Stimulated activated CD8-positive, alpha-beta memory T cell treated with anti-CD3 and anti-CD28 coated beads, Interleukin-15, amount 100 ng/mL, for 24 hours (primary cell): ENCODE measurements at places on chromosomes 1 and 21.

DNA sequence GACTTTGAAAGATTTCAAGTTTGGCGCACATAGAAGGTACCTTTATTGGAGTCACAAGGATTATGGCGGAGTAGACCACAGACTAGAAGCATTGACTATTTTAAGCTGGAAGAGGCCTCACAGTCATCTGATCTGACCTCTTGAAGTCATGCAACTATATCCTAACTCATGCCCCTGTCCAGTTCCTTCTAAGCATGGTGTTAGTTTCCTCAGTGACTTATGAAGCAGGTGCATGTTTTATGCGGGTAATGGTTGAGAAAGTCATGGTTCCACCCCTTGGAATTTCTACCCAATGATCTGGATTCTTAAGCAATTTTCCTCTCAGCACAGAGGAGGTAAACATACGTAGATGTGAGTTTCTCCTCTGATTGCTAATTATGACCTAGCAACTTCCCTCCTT, 11.7 kb downstream of the OLFML3 start:
- DNase-seq, result no peak

GRCh38 chr1:207844371-207844770, 66.6 kb downstream of the CD34 start:
- no peak for DNase-seq

DNA sequence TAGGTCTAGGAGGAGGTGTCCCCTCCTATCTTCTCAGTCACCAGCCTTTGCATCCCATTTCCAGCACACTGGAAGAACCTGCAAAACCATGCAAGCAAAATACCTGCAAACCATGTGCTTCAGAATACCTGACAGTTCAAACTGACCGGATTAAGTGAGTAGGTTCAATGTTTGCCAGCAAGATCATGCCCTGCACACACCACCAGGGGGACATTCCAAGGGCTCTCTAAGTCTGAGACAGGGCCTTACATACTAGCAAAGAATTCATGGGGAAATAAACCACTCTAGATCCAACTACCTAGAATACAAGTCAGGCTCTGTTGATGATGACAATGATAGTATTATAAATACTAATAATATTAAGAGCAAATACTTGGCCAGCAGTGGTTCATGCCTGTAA, 27.6 kb downstream of the INPP5B start:
- DNase-seq, result no peak

- no peak for DNase-seq
Measured at GRCh38 chr1:20366463-20367115, 75.9 kb downstream of the VWA5B1 start.

GRCh38 chr1:94169126-94169525, 48.2 kb upstream of the ABCA4 start:
- no peak for DNase-seq

DNA sequence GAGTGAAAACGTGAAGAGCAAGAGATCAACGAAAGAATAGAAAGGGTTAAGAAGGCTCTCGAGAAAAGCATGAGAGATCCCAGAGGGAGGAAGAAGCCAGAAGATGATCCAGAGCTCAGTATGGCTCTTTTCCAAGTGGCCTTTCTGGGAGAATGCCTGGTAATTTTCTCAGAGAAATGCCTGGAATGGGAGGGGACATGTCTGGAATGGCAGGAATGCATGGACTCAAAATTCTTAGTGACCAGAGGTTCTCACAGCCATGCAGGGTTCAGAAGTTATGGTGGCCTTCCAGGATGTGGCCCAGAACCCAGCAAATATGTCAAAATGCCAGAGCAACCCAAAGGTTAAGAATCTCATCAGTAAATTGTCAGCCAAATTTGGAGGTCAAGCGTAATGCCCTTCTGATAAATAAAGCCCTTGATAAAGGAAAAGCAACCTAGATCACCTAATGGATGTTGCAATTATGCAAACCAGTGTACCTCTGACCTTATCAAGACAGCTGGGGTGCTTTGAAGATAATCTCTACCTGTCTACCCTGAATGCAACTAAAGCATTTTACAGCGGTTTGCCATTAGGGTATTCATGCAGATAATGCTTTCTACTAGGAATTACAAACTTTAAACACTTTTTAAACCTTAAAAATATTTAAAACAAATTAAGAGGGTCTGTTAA, 53.1 kb downstream of the NBPF6 start:
- DNase-seq, result no peak

- no peak for DNase-seq
Measured at GRCh38 chr21:42645211-42646075, 8.0 kb upstream of the PDE9A start.

DNA sequence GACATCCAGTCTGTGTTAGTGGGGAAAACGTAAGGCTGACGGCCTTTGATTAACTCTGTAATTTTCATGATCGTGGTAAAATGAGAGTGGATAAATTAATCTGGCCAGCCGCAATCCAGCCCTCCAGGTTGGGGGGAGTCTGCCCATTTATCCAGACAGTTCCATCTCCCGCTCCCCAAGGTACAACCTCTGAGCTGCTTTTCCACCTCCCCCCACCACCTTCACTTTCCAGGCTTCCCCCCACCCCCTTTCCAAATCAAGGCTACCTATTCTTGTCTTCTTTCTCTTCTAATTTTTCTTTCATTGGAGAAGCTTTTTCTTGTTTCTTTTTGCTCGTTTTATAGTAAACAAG, 6.0 kb downstream of the MIER1 start:
- no peak for DNase-seq

DNA sequence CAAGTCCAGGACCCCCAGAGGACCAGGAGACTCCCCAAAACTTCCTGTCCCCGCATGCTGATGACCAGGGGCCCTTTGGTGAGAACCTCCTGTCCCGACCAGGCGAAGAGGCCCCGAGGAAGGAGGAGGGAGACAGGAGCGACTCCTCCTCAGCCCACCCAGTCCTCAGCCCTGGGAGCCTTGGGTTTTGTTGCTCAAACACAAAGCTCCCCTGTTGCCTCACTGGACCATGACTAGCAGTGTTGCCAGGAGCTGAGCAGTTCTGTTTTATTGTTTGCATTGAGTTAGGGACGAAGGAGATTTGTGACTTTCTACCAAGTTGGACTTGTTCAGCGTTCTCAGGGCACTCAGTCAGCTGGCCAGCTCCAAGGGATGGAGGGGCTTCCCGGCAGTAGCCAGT, 10.0 kb downstream of the UMODL1 start:
- no peak for DNase-seq

- DNase-seq, result no peak
Measured at GRCh38 chr1:48061162-48062136, 64.3 kb upstream of the TRABD2B start.

DNA sequence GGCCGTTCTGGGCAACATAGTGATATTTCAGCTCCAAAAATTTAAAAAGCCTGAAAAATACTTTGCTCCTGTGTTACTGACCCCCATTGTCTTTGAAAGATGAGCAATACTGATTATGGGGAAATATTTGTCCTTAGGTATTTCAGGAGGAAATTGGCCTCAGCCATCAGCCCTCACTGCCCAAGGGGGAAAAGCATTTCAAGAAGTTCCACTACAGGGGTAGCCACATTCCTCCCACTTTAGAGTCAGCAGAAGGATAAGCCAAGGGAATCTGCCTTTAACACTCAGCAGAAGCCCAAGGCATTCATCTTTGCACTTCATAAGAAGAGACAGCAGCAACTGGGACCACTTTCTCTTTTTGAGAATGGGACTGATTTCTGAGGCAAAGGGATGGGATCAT, 40.5 kb upstream of the ZNF326 start:
- DNase-seq, result no peak

GRCh38 chr1:181608948-181609347, 125.6 kb downstream of the CACNA1E start:
- DNase-seq, result no peak

GRCh38 chr1:26285366-26286063, 5.6 kb downstream of the SH3BGRL3 start:
- DNase-seq, result no peak

DNA sequence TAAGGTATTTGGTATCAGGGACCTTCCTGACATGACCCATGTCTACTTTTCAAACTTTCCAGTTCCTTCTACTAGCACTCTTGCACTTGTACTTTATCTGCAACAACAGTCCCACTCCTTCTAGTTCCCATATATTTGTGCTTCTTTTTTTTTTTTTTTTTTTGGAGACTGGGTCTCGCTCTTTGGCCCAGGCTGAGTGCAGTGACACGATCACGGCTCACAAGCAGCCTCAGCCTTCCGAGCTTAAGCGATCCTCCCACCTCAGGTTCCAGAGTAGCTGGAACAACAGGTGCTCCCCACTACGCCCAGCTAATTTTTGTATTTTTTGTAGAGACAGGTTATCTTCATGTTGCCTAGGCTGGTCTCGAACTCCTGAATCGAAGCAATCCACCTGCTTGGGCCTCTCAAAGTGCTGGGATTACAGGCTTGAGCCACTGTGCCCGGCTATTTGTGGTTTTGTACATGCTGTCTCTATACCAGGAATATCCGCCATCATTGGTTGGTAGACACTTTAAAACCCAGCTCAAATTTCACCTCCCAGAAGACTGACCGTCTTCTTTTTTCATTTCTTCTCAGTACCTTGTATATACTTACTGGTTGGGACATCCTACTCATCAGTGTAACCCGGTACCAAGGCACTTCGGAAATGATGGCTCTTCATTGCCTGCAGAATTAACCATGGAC, 1.1 kb downstream of the ZMYM1 start:
- DNase-seq, result no peak

GRCh38 chr1:230299191-230300006, 126.7 kb downstream of the PGBD5 start:
- no peak for DNase-seq

DNA sequence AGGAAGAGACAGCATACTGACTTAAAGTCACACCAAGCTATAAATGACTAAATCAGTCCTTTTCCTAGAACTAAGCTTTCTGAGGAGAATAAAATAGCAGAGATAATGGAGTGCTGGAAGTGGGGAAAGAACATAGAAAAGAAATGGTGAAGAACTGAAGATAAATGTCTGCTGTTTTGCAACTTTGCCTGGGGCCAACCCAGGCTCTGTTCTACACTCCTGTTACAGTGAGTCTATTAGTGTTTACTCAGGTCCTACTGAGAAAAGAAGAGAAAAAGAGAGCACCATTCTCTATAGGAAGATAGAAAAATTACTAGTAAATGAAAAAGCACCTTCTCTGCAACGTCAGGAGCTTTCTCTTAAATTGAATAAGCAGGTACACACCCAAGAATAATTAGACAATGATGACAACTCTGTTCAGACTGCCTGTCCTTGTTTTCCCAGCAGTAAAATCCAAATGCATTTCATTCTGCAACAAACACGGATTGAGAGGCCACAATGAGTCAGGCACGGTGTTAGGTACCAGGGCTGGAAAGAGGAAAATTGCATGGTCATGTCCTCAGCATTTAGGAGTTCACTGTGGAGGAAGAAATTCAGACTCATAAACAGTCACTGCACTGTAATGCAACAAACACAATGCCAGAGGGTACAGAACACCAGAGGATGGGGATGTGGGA, 139.4 kb upstream of the CAMK1G start:
- DNase-seq, result no peak

- no peak for DNase-seq
Measured at GRCh38 chr1:67517046-67517445, 86.8 kb upstream of the SERBP1 start.

- no peak for DNase-seq
Measured at GRCh38 chr1:17060306-17060749, 6.5 kb upstream of the SDHB start.

GRCh38 chr1:179079113-179079761, 2.6 kb upstream of the TOR3A start:
- DNase-seq, result no peak

- DNase-seq, result no peak
Measured at GRCh38 chr1:171160639-171161354, 24.3 kb upstream of the FMO2 start.

GRCh38 chr1:196603651-196604050, 4.6 kb downstream of the KCNT2 start:
- no peak for DNase-seq

- DNase-seq, result no peak
Measured at GRCh38 chr21:35927262-35927661, 133.1 kb downstream of the SETD4 start.

DNA sequence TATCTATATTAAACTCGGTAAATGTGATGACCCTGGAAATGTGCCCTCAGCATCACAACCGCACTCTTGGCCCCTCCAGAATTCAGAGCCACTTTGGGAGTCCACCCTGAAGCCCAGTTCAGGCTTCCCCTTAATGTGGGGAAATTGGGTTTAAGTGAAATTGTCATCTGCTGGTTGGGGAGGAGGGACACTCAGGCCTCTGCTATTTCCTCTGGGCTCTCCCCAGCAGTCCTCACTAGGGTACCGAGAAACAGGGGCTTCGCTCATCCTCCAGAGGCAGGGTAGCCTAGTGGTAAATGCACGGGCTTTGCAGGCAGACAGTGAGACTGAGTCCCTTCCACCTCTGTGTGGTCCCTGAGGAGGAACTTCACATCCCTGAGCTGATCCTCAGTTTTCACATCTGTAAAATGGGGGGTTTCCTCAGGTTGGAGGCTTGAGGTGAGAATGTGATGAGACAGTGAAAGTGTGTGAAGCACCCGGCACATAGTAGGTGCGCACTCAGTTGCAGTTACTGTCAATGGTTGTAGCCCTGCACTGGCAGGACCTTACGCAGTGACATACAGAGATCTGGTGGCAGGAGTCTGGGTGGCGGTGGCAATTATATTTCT, 14.6 kb upstream of the WNT4 start:
- no peak for DNase-seq

- DNase-seq, result no peak
Measured at GRCh38 chr21:30463713-30464112, 16.5 kb downstream of the KRTAP19-1 start.

DNA sequence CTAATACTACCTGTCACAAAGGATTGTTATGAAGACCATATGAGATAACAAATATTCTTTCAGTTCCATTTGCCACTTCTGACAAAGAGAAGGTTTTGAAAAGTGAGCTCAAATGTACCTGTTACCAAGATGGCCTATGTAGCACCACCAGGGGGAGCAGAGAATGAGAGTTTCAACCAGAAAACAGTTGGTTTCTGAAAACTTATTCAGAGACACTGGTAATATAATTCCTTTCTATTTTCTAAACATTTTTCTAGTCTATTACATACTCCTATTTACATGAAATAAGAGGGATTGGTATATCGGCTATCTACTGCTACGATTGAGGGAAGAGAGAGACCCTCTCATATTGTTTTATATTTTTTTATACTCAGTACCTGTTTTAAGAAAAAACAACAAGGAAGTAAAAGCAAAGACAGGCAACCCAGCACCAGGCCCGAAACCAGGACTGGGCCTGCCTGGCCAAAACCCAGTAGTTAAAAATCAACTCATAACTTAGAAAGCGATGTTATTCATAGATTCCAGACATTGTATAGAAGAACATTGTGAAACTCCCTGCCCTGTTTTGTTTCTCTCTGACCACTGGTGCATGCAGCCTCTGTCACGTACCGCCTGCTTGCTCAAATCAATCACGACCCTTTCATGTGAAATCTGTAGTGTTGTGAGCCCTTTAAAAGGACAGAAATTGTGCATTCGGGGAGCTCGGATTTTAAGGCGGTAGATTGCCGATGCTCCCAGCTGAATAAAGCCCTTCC, 48.3 kb downstream of the IL23R start:
- no peak for DNase-seq
